ENCODE measurements at places on chromosomes 5 and 9.

- no peak for DNase-seq
Measured at GRCh38 chr9:37618817-37619216, 26.4 kb upstream of the TOMM5 start.

DNA sequence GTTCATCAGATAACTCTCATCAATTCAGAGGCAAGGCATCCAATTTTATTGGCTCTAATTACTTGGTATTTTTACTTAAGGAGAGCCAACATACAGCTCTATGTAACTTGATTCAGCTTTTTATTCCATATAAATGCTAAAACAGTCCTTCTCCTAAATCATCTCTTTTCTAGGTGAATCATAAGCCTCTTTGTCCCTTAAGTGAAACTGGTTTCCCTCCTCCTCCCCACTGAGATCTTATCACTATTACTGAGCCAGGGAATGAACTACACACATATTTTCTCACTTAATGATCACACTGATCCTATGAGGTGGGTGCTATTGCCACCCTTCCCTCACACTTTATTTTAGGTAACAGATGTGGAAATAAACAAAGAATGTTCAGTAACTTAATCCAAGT is 1143.8 kb downstream of the MAT2B start:
- no peak for DNase-seq

- DNase-seq: no peak
Measured at GRCh38 chr5:61423487-61424145, 91.6 kb downstream of the ZSWIM6 start.

DNA sequence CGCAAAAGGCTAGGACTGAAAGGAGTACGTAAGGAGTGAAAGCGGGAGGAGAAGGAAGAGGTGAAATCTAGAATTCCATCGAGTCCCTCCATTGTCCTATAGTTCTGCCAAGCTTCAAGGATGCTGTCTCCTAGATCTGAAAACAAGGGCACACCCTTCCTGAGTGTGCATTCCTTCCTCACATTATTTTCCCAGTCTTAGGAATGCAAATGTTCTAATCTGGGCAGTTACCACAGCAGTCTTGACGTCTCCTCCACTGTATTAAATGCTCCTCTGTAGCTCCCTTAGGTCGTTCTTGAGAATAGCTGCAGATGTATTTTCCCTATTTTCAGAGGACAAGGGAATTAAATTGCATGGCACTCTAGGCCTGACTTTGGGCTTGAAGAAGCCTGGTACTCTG is 127.6 kb downstream of the SLIT3 start:
- DNase-seq: no peak

- DNase-seq: no peak
Measured at GRCh38 chr5:41094871-41095270, 23.7 kb upstream of the MROH2B start.

GRCh38 chr9:114507726-114508125 is 2.5 kb upstream of the WHRN start:
- no peak for DNase-seq

DNA sequence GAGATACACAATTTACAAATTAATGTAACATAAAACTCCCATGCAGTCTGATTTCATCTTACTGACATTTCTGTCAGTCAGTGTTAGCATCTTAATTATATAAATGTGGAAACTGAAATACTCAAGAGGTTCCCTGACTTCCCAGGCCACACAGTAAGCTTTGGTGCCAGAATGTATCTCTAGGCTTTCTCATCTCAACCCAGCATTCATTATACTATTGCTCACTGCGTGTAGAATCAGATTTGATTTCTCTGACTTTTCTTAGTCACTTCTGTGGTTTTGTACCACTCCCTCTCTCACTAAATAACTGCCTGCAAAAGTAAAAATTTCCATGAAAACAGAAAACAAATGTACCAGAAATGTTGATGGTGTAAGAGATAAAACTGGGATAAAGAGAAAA is 31.7 kb upstream of the CDKN2B start:
- DNase-seq: no peak

GRCh38 chr5:176664886-176665285 is 17.6 kb downstream of the TSPAN17 start:
- no peak for DNase-seq

- DNase-seq: no peak
Measured at GRCh38 chr9:83935276-83935935, 14.2 kb upstream of the KIF27 start.

GRCh38 chr5:137412136-137412535 is 87.0 kb downstream of the SPOCK1 start:
- no peak for DNase-seq

DNA sequence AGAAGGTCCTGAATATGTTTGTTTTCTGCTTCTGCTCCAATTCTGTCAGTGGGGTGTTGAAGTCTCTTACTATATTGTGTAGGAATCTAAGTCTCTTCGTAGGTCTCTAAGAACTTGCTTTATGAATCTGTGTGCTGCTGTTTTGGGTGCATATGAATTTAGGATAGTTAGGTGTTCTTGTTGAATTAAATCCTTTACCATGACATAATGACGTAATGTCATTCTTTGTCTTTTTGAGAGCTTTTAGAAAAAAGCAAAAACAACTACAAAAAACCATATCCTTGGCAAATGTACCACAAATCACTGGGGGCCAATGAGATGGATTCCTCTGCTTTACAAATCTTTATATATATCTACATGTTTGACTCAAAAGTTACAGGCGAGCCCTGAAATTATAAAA is 576.1 kb downstream of the CDH18 start:
- no peak for DNase-seq

All from activated CD4-positive, alpha-beta T cell treated with anti-CD3 and anti-CD28 coated beads, Interleukin-2, amount 50 U/mL, for 48 hours (primary cell).